ENCODE measurements at places on chromosomes 11 and 22. TPM values are rescaled to one million over a fixed set of nuclear protein-coding genes. Genes with fewer than 3 reads are reported as not detected.

TMPRSS6 gene
- total RNA-seq, result not detected

CRYAB gene
- 1,238 TPM for total RNA-seq

SLC22A6 gene
- total RNA-seq, result not detected

SLC22A8 gene
- total RNA-seq, result not detected

OR52H1 gene
- 0.89 TPM for total RNA-seq

RAC2 gene
- 18.9 TPM for total RNA-seq

OR5M10 gene
- total RNA-seq, result not detected

FAM181B gene
- total RNA-seq, result 3.7 TPM

ASPHD2 gene
- total RNA-seq, result 1.2 TPM

DNA sequence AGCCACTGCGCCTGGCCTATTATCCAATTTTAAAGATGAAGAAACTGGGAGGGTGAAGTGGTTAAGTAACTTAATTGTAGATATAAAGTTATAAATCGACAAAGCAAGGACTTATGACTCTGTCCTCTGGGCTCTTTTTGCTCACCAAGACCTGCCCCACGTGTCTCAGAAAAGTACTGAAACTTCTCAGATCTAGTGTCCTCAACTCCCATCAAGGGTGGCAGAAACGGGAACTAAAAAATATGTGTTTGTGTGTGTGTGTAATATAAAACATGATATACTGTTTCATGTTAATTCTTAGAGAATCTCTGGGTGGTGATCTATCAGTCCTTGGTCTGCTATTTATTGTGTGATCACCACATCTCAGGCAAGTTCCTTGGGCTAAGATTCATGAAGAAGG is 104.9 kb downstream of the GAB2 start:
- DNase-seq, result no peak

DNA sequence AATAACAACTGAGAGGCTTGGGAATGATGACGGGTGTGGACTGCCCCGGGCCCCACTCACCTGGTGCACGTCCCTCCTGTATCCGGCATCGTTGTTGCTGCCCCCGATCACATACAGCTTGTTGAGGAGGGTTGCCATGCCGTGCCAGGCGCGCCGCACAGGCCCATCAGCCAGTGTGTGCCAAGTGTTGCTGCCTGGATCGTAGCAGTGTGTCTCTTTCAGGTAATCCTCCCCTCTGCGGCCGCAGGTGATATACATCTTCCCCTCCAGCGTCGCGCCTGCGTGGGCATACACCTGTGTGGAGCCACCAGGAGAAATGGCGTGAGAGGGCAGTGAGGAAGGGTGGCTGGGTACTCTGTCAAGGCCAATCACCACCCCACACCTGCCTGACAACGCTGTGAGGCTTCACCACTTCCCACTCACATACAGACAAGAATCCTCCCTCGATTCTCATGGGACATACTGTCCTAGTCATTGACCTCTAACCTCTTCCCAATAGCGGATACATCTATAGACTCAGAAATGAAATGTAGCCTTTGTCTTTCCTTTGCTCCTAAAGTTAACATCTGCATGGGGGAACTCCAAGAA is 8.9 kb upstream of the SCARF2 start:
- no peak for DNase-seq

GRCh38 chr11:109926941-109927340 is 166.3 kb upstream of the ZC3H12C start:
- no peak for DNase-seq

DNA sequence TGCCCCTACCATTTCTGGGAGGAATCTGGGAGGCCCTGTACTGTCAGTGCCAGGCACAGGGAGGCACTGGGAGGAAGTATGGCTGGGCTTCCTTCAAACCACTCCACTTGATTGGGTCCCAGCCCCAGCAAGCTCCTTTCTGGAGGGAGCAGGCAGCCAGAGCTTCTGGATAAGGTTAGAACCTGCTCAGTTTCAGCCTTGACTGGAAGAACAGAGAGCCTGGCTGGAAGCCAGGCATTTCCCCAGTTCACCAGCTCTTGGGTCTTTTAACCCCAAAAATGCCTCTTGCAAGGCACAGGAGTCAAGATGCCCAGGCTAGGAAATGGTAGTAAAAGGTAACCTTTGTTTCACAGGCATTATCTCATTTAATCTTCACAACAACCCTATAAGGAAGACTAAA is 9.0 kb upstream of the KCTD14 start:
- DNase-seq, result no peak

GRCh38 chr11:8777907-8778767 is 95.5 kb downstream of the RPL27A start:
- no peak for DNase-seq

DNA sequence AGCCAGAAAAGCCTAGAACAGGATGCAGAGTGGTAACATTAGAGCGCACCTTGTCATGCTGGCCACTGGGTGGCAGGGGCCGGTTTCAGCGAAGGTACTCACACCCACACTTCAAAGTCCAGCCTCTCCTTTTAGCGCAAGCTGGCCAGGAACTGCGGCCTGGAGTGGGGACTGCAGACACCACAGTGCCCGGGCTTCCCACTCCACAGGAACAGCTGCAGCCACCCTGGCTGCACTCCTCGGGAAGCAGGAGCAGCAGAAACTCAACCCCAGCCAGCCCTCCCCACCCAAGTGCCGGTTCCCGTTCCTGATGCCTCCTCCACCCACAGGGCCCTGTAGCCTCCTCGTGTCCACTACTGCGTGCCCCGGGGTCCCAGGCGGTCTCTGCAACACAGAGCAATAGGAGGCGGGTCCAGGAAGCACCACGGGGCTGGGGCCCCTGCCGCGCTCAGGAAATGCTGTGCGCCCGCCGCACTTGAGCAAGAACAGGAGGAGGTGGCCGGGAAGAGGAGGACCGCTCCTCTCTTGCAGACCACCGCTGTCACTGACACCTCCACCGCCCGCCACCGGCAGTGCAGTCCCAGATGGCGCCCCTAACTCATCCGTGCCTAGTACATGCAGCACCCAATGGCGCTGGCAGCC is 2.2 kb downstream of the RFPL2 start:
- DNase-seq, result no peak

GRCh38 chr11:71466358-71466757 is 13.4 kb downstream of the NADSYN1 start:
- no peak for DNase-seq

DNA sequence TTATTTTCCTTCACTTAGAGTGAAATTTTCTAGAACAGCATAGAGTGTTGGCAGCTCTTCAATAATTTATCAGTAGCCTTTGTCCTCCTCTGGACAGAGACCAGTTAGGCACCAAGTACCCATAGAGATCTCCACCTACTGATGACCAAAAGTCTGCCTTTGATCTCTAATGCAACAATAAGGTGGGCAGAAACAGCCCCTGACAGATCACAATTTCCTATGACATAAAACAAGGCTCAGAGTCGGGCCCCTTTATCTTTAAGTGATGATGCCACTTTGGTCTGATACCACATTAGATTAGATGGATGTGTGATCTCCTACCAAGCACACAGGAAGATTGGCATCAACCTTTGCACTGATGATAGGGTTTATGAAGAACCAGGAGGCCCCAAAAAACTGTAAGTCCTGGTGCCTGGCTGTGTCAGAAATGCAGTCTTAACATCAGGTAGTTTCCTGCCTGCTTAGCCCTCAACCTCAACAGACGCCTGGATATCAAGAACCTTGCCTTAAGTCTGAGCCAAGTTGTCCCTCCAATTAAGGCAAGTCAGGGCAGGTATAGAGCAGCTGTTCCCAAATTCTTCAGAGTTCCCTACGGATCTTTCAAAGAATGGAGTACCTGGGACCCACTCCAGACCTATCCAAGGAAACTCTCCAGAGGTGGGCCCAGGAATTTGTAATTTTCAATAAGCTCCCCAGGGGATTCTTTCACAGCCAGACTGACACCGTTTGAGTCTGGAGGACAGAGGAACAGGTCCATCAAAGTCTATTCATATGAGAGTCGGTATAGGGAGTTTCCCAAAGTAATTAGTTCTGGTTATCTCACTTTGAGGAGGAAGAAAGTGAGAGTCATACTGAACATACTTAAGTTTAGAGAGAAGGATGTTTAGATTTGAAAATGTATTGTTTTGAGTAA is 30.6 kb upstream of the TMPRSS4 start:
- no peak for DNase-seq

- DNase-seq, result no peak
Measured at GRCh38 chr11:10388574-10388973, 66.5 kb upstream of the AMPD3 start.

DNA sequence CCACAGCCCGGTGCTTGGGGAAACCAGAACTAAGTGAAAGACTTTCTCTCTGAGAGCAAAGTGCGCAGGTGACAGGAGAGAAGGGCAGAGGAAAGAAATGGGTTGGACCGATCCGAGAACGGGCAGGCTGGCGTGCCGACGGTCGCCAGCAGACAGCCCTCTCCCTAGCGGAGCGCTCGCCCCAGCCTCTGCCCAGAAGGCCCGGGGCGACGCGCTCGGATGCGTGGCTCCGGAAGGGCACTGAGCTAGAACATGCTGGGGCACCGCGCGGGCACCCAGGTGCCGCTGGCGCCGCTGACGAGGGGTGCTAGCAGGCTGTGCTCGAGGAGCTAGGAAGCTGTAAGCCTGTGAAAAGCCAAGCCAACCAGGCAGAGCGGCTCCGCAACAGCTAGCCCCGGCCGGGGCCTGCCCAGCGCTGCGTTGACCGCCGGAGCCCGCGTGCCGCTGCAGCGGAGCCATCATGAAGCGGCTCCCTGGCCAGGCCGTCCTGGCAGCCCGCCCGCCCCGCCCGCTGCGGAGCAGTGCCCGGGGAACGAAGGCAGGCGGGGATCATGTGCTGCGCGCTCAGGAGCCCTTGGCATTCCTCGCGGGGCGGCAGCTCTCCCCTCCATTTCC is 22.1 kb upstream of the RRAS2 start:
- DNase-seq, result peak; percentile 82

- no peak for DNase-seq
Measured at GRCh38 chr11:17783878-17784277, 49.3 kb downstream of the KCNC1 start.

- DNase-seq, result no peak
Measured at GRCh38 chr11:94655956-94656355, 88.8 kb downstream of the PIWIL4 start.

- DNase-seq, result no peak
Measured at GRCh38 chr22:18056807-18057474, 20.8 kb upstream of the PEX26 start.

- DNase-seq, result no peak
Measured at GRCh38 chr11:5550440-5551095, 2.2 kb upstream of the OR52H1 start.

DNA sequence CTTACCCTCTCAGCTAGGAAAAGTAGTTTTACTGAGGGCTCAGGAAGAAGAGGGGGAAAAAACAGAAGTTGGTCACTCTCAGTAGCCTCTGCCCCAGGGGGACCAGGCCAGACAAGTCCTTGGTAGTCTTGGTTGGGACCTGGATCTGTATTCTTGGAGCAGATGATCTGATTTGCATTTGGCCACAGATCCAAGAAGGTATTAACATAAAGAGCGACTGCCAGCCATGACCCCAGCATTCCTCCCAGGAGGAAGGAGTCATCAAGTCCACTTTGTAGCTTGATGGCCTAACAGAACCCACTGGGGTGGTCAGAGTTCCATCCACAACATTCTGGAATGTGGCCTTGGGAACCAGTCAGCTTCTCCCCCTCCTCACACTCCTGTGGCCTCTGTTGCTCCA is 6.0 kb upstream of the LRRC10B start:
- DNase-seq, result no peak

DNA sequence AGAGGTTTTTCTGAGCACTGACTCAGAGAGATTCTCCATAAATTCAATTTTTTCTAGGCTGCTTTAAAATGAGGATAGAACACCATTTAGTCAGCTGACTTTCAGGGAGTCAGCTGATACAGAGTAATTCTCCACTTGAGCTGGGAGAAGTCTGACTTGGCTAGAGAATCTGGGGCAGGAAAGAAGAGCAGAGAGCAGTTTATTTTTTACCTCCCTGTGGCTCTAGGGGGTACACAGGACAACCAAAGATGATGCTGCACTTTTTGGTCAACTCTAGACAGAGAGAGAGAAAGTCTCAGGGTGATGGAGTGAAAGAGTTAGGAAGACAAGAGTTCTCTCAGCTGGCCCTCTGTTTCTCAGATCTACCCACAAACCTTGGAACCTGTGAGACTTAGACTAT is 67.3 kb upstream of the EED start:
- no peak for DNase-seq

DNA sequence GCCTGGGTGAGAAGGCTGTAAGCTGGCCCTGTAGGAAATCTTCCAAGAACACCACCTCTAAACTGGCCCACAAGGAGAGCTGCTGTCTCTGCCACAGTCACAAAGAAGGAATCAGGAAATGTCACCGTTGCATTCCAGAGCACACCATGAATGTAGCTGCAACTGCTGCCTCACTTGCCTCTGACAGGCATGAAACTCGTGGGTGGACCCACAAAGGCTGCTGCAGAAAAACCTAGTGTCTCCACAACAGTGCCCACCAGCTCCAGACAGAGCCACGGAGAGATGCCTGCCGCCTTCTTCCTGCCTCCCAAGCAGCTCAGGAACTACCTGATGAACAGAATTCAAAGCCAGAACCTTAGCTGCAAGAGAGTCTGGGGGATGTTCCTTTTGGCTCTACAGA is 10.5 kb downstream of the DNAJB13 start:
- peak; percentile 17 for DNase-seq

DNA sequence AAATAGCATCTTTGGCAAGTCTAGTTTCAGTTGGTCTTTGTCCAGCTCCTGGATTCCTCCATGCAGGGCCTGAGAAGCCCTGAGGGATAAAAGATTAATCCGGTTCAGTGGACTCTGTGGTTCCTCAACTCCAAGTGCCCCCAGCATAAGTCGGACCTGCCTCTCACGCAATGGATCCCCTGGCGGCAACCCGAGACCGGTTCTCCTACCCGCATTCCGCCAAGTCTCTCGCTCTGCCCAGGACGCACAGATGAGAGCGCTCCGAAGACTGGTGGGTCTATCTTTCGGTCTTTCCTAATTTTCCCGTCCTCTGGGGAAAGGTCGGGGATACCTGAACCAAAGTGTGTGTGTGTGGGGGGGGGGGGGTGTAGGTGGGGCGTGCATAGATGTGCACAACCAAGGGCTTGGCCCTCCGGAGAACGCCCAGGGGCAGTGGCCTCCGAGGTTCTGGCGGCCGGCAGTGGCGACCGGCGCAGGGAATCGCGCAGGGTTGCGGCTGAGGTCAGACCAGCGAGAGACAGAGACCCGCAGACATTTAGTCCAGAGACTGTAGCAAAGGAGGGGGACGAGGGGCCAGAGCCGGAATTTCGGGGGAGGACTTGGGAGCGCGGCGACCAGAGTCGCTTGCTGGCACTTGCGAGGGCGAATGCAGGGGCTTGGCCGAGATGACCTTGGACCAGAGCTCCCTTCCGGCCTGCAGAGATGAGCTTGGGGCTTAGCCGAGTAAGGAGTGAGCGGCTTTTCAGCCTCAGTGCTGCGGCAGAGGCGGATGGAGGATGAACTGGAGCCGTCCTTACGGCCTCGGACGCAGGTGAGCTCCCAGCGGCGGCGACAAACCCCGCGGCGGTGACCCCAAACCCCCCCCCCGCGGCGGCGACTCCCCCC is 712 bp upstream of the SLC2A11 start:
- DNase-seq, result no peak

- no peak for DNase-seq
Measured at GRCh38 chr22:36322602-36322915, 65.2 kb downstream of the MYH9 start.

DNA sequence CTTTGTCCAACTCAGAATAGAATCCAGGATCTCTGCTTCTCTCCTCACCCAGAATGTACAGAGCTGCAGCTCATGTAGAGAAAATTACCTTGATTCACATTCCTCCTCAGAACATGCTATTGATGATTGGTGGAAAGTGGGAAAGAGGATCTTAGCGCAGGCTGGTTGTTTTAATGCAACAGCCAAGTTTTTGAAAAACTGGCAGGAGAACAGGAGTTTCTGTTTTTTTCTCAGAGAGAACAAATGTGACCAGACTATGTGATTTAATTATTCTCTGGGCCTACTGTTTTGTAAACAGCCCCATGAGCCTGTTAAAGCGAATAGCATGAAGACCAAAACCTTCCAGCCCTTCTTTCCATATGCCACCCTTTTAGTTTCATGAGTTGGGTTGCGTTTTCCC is 19.1 kb upstream of the IL18BP start:
- no peak for DNase-seq
